ENCODE measurements at places on chromosomes 16 and 17.

GRCh38 chr17:42659079-42659931 lies at the start of gene TUBG2:
TUBG2 (plus strand) TSS chr17:42659284; CDS start chr17:42659504, 220 bp downstream.
- DNase-seq: peak; percentile 89

- DNase-seq: peak; percentile 54
These were observed 267.1 kb downstream of the SOX9 start for GRCh38 chr17:72387969-72388368.

DNA sequence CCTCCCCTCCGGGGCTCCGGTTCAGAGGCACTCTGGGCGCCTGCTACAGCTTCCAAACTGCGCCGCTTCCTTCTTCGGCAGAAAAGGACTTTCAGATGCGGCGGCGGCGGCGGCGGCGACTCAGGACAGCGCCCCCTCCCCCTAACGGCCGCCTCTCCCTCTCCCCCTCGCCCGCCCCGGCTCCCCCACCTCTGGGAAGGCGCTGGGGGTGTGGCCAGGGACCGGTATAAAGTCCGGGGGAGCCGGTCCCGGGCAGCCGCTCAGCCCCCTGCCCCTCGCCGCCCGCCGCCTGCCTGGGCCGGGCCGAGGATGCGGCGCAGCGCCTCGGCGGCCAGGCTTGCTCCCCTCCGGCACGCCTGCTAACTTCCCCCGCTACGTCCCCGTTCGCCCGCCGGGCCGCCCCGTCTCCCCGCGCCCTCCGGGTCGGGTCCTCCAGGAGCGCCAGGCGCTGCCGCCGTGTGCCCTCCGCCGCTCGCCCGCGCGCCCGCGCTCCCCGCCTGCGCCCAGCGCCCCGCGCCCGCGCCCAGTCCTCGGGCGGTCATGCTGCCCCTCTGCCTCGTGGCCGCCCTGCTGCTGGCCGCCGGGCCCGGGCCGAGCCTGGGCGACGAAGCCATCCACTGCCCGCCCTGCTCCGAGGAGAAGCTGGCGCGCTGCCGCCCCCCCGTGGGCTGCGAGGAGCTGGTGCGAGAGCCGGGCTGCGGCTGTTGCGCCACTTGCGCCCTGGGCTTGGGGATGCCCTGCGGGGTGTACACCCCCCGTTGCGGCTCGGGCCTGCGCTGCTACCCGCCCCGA lies at the start of gene IGFBP4:
IGFBP4 (plus strand) TSS at position 255 of the 792 bp plus-strand sequence; CDS start at position 541, 286 bp downstream.
- peak; percentile 74 for DNase-seq

GRCh38 chr17:2406903-2407790 lies 6.3 kb upstream of the MNT start:
- DNase-seq: peak; percentile 95

DNA sequence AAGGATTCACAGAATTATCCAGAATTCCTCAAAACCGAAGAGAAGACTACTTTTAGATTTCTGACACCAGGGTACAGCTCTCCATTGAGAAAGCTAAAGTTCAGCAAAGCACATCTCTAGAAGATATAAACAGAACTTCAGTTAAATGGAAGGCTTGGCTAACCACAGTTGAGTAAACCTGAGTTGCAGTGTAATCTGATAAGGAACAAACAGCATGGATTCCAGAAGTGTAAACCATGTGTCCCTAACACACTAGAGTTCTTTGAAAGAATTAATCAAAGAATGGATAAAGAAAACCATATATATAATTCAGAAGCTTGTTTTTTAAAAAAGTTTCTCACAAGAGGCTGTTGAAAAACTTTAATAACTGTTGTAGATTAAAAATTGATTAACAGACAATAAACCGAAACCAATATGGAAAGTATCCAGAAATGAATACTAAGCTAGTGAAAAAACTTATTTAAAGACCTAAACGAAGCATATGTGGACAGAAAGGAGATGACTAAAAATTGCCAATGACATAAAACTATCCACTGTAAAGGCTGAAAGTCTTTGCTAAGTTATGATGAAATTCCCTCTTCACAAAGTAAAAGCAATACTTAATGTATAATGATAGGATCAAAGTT lies 4.3 kb downstream of the RNF43 start:
- DNase-seq: peak; percentile 1

GRCh38 chr16:63998-64913 lies 8.2 kb downstream of the RHBDF1 start:
- DNase-seq: peak; percentile 29

Measured in LHCN-M2 (cell line).